ENCODE measurements at places on chromosomes 6 and 20. TPM values are rescaled to one million over a fixed set of nuclear protein-coding genes. Genes with fewer than 3 reads are reported as not detected.

GRCh38 chr6:47769982-47770381 is 11.8 kb upstream of the OPN5 start:
- DNase-seq = no peak

DNA sequence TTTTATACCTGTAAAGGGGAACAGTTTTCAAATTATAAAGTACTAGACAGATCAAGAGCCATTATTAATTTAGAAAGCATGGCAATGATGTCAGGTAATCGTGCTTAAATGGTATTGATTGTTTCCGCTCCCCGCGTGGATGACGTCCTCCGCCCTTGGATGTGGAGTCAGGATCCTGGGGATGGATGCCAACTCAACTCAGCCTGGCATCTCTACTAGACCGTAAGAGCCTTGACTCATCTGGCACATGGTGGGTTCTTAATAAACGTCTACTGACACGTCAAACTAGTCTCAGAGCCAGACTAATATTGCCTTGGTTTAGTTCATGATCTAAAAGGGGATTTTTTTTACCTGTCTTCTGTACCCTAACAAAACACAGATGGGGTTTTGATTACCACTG is 80.2 kb downstream of the LRFN2 start:
- no peak for DNase-seq

Gene SLC22A3
- 0.45 TPM for total RNA-seq

DNA sequence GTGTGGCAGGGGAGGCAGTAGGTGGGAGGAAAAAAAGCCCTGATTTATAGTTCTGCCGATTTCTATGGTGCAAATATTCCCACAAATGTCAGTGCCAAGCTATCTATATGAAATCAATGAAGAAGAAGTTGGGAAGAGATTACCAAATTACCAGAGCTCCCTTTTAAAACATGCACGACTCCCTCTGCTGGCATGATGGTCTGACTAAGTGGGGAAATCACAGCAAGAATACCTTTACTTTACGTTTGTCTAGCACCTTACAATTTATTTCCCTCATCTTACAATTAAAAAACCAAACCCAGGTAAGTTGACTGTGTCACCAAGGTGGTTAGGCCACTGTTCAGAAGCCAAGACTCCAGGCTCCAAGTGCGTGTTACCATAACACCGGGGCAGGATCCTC is 55.6 kb downstream of the AGPAT4 start:
- no peak for DNase-seq

GRCh38 chr6:27518881-27519795 is 46.2 kb upstream of the ZNF184 start:
- peak; percentile 55 for DNase-seq

Gene ARHGAP40
- total RNA-seq = not detected

DNA sequence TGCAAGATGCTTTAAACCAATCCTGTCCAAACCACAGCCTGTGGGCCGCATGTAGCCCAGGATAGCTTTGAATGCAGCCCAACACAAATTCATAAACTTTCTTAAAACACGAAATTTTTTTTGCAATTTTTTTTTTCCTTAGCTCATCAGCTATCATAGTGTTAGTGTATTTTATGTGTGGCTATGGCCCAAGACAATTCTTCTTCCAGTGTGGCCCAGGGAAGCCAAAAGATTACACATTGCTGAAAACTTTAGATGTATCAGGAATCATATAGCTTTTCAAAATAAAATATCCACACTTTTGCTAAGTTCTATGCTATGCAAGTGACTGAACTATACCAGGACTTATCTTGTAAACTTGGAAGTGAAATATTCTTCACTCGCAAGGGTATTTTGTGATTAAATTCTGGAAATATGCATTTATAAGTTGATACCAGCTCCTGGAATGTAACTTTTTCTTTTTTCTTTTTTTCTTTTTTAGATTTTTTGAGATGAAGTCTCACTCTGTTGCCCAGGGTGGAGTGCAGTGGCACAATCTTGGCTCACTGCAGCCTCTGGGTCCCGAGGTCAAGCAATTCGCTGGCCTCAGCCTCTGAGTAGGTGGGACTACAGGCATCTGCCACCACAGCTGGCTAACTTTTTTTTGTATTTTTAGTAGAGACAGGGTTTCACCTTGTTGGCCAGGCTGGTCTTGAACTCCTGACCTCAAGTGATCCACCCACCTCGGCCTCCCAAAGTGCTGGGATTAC is 49.8 kb downstream of the MTHFD1L start:
- DNase-seq = no peak

Measured in heart left ventricle (tissue), 16 donors.